ENCODE measurements at places on chromosomes 6 and 20.

DNA sequence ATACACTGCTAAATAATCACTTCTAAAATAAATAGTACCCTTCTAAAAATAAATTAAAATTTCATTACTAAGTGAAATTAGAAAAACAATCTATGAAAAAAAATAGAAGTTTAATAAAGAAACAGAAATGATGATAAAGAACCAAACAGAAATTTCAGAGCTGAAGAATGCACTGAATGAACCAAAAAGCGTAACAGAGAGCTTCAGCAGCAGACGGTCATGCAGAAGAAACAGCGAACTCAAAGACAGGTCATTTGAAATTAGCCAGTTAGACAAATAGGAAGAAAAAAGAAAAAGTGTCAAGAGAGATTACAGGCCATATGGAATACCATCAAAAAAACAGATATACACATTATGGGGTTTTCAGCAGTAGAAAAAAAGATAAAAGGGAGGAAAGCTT, 706.7 kb downstream of the TBC1D32 start:
- DNase-seq: no peak

- DNase-seq: no peak
These were observed 132.8 kb downstream of the QKI start for GRCh38 chr6:163547287-163547686.

DNA sequence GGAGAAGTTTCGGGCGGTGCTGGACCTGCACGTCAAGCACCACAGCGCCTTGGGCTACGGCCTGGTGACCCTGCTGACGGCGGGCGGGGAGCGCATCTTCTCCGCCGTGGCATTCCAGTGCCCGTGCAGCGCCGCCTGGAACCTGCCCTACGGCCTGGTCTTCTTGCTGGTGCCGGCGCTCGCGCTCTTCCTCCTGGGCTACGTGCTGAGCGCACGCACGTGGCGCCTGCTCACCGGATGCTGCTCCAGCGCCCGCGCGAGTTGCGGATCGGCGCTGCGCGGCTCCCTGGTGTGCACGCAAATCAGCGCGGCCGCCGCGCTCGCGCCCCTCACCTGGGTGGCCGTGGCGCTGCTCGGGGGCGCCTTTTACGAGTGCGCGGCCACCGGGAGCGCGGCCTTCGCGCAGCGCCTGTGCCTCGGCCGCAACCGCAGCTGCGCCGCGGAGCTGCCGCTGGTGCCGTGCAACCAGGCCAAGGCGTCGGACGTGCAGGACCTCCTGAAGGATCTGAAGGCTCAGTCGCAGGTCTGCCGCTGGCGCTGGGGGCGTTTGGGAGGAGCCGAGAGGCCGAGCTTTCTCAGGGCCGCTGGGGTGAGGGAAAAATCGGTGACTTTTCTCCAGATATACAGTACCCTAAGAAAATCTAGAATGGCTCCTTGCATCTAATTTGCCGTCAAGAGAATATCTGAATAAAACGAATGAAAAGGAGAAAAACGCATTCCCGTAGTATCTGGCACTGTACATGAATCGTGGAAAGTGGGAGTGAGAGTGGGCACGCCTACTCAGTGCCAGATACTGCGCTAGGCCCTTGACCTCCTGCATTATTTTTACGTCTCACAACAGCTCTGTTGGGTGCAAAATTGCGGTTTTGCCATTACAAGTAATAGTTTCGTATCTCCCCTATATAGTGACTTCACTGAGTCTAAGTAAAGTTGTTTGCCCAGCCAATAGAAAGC, 1.0 kb downstream of the CALHM6 start:
- DNase-seq: no peak

DNA sequence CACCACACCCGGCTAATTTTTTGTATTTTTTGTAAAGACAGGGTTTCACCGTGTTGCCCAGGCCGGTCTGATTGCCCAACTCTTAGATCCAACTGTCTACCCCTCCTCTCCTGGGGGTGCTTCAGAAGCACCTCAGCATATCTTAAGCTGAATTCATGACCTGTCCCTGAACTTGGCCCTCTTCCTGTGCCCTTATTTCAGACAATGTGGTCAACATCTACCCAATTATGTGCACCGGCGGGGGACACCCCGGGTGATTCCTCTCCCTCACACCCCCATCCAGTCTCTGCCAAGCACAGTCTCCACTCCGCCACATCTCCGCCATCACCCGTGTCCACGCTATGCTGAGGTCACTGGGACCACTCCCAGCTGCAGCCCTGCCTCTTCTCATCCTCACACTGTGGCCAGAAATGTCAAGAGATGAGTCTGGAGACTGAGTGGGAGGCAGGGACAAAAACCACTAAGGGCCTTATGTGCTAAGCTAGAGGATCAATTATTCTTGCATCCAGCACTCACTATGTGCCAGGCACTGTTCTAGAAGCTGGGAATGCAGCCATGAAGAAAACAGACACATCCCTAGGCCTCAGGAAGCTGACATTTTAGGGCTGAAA, 111.9 kb downstream of the ARMC2 start:
- DNase-seq: no peak

- DNase-seq: no peak
These were observed 392 bp downstream of the PSMB8 start for GRCh38 chr6:32843331-32843978.

GRCh38 chr20:63695424-63696305, 787 bp upstream of the TNFRSF6B start:
- DNase-seq: no peak

GRCh38 chr6:83707829-83708545, 914 bp downstream of the SNAP91 start:
- peak; percentile 28 for DNase-seq

- DNase-seq: no peak
These were observed 32.0 kb upstream of the SUMO4 start for GRCh38 chr6:149368065-149368464.

GRCh38 chr6:117601811-117602150, 530 bp downstream of the GOPC start:
- peak; percentile 33 for DNase-seq

DNA sequence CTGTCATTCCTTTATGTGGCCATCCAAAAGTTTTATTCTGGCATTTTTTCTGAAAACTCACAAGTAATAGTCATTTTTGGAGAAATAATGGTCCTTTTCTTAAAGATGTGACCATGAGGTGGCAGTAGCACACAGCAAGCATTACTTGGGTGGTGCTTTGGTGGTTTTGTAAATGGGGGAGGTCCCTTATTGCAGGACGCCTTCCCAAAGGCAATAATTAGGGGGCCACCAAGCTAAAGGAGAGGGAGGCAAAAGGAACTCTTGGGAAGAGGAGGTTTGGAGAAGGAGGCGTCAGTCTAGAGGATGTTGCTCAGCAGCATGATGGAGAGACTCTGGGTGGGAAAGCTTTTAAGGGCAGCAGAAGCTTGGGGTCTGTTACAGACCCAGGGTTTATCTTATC, 422.6 kb upstream of the MMS22L start:
- no peak for DNase-seq

Data from hypothalamus (tissue), 51 donors.